Naive thymus-derived CD4-positive, alpha-beta T cell (primary cell): ENCODE measurements at places on chromosomes 1 and 21. TPM values are rescaled to one million over a fixed set of nuclear protein-coding genes. Genes with fewer than 3 reads are reported as not detected.
A peak's percentile ranks its signal among the peaks of the same experiment; 100 is the strongest.

DNA sequence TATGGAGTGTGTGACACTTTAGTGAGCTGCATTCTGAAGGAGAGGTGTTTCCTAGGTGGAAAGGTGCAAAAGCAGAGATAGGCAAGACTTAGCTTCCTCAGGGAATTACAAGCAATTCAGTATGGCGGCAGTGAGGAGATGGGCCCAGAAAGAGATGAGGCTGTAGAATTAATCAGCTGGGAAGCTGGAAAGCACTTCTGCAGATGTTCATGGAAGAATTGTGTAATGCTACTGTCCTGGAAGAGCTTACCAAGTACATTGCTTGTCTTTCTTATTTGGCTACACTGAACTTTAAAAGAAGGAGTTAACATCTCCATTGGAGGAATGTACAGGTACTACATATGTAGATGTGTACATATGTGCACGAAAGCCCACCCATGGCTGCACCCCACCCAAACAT, 103.7 kb upstream of the DPT start:
- DNase-seq = no peak
- no peak overlapping the region for H3K27ac ChIP-seq
- H3K27me3 ChIP-seq = no peaks in the 10 kb centered on the region

- H3K27ac ChIP-seq = no peak overlapping the region
- DNase-seq = no peak
- H3K4me3 ChIP-seq = no peak overlapping the region
Observed at GRCh38 chr1:224447251-224447650, 12.7 kb upstream of the WDR26 start.

DNA sequence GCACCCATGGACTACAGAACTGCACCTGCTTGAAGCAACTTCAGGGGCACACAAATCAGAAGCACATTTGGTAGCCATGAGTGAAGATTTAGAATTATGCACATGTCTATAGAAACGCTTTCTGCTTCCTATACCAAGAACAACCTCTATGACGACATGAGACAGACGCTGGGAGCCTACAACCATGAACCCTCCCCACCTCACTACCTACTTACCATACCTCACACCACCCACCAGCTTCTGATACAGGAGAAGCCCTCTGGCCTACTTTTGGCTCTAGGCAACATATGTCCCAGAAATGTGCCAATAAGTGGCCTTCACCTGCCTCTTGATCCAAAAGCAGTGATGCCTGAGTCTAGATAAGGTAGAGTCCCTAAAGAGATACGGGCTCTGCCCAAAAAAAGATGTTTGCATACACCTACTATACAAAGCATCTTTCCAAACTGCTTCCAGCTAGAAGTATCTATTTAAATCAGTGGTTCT, 58.5 kb downstream of the SLC45A1 start:
- H3K27me3 ChIP-seq = no peaks in the 10 kb centered on the region
- no peak overlapping the region for H3K27ac ChIP-seq
- H3K36me3 ChIP-seq = no peaks in the 10 kb centered on the region
- no peak for DNase-seq
- H3K4me3 ChIP-seq = no peak overlapping the region

GRCh38 chr1:183022202-183023145, 746 bp upstream of the LAMC1 start:
- DNase-seq = no peak
- H3K27ac ChIP-seq = no peak overlapping the region
- H3K4me1 ChIP-seq = peaks cover 6% of the 10 kb centered on the region
- no peaks in the 10 kb centered on the region for H3K36me3 ChIP-seq
- peak overlapping the region; percentile 22 for H3K4me3 ChIP-seq
- peaks cover 37% of the 10 kb centered on the region for H3K27me3 ChIP-seq

DNA sequence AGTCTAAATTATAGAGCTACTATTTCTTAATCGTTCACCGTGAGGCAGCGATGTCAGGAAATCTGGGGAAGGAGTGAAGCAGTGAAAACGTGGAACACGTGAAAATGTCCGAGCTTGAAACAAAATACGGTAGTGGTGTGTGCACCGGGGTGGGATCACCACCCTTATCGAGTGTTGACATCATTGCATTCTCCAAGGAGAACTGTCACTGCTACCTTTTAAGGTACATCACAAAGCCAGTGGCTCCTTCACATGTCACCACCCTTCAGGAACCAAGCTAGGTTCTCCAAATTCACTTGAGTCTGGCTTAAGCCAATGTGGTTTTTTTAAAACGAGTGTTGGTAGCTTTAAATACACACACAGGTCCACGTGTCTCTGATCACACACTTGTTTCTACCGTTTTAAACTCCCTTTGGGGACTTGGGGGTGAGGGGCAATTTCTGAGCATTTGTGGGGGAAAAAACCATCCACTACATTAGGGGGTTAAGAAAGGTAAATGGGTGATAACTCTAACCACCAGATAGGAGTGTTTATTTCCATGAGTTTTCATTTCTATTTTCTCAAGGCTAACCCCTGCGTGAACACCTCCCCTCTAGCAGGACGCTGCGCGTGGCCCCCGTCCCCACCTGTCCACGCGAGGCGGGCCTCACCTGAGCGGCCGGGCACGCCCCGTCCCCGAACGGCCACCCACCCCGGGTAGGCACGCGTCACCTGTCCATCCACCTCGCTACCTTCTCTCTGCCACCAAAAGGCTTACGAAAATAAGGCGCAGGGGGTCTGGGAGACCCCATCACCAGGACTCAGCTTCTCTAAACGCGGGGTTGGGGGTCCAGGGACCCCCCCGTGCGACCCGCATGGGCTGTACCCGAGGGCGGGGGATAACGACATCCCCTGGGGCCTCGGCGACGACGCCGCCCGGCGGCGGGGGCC, 978 bp downstream of the PRDM15 start:
- peak overlapping the region; percentile 81 for H3K27ac ChIP-seq
- no peaks in the 10 kb centered on the region for H3K27me3 ChIP-seq
- peak overlapping the region; percentile 71 for H3K4me3 ChIP-seq
- peaks cover 16% of the 10 kb centered on the region for H3K4me1 ChIP-seq

GRCh38 chr1:167631936-167632614, 2.0 kb downstream of the RCSD1 start:
- DNase-seq = peak; percentile 40
- H3K27me3 ChIP-seq = no peaks in the 10 kb centered on the region
- peaks cover 79% of the 10 kb centered on the region for H3K4me1 ChIP-seq
- H3K36me3 ChIP-seq = peaks cover 4% of the 10 kb centered on the region
- H3K4me3 ChIP-seq = peak overlapping the region; percentile 73
- peak overlapping the region; percentile 94 for H3K27ac ChIP-seq

DNA sequence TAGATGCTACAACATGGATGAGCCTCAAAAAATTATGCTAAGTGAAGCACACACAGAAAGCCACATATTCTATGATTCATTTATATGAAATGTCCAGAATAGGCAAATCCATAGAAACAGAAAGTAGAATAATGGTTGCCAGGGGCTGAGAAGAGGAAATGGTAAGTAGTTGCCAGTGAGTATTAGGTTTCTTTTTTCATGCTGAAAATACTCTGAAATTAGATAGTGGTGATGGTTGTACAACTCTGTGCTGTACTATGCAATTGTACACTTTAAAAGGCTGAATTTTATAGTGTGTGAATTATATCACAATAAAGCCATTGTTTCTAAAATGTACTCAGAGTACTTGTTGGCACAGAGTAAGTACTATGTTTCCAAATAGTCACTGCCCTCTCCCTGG, 15.5 kb upstream of the GFI1 start:
- no peak overlapping the region for H3K4me3 ChIP-seq
- H3K27ac ChIP-seq = no peak overlapping the region
- DNase-seq = no peak
- H3K4me1 ChIP-seq = no peaks in the 10 kb centered on the region
- H3K27me3 ChIP-seq = no peaks in the 10 kb centered on the region

GRCh38 chr1:54833121-54833520, 32.0 kb upstream of the TTC22 start:
- H3K27me3 ChIP-seq = no peaks in the 10 kb centered on the region
- H3K27ac ChIP-seq = no peak overlapping the region
- no peak overlapping the region for H3K4me3 ChIP-seq
- no peaks in the 10 kb centered on the region for H3K36me3 ChIP-seq

DNA sequence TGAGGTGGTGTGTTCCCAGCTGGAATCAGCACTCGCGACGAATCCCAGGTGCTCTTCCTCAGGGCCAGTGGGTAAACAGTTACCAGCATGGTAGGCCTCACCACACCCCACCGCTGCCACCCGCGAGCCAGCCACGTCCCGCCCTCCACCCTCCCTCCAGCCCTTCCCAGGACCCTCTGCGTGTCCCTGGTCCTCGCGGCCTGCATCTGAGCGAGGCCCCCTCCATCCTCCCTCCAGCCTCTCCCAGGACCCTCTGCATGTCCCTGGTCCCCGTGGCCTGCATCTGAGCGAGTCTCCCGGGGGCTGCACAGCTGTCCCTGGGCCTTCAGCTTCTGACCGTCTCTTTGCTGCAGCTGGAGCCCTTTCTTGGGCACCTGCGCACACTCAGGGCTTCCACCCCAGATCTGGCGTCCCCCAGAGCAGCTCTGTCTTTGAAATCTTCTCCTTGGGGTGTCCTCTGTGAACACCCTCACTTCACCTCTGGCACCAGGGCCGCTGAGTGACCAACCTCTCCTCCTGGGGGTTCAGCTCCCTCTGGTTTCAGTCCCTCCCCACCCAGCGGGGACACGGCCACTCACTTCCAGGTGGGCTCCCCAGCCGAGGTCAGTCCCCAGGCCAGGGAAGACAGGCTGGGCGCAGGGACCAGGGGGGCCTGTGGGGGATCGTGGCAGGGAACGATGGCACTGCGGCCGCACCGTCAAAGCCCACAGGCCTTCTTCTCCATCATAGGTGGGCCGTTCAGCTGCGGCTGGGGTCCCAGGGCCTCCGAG, 57.8 kb upstream of the COL6A2 start:
- H3K27ac ChIP-seq = no peak overlapping the region
- no peak overlapping the region for H3K4me3 ChIP-seq
- no peak for DNase-seq
- H3K27me3 ChIP-seq = no peaks in the 10 kb centered on the region
- no peaks in the 10 kb centered on the region for H3K4me1 ChIP-seq
- no peaks in the 10 kb centered on the region for H3K36me3 ChIP-seq

DNA sequence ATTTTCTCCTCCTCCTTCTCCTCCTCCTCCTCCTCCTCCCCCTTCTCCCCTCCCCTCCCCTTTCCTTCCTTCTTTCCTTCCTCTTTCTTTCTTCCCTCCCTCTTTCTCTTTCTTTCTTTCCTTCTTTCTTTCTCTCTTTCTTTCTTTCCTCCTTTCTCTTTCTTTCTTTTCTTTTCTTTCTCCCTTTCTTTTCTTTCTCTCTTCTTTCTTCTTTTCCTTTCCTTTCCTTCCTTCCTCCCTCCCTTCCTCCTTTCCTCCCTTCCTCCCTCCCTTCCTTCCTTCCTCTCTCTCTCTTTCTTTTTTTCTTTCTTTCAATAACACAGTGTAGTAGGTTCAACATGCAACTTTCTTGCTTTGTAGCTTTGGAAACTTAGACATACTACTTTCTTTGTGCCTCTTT, 46.3 kb upstream of the ADGRL2 start:
- no peaks in the 10 kb centered on the region for H3K27me3 ChIP-seq
- no peak for DNase-seq
- H3K4me1 ChIP-seq = no peaks in the 10 kb centered on the region
- H3K4me3 ChIP-seq = no peak overlapping the region
- H3K36me3 ChIP-seq = no peaks in the 10 kb centered on the region

Gene C4BPB
- total RNA-seq = 3.1 TPM

Gene RIT1
- 32.4 and 34.0 TPM in 2 replicates for total RNA-seq
